ENCODE measurements at places on chromosomes 3 and 15. TPM values are rescaled to one million over a fixed set of nuclear protein-coding genes. Genes with fewer than 3 reads are reported as not detected.

Gene CCR9
- 0.30 TPM for total RNA-seq

- no peak overlapping the region for H3K27ac ChIP-seq
- H3K36me3 ChIP-seq, result no peaks in the 10 kb centered on the region
- no peaks in the 10 kb centered on the region for H3K4me1 ChIP-seq
- H3K4me3 ChIP-seq, result no peak overlapping the region
- no peak for DNase-seq
- H3K27me3 ChIP-seq, result no peaks in the 10 kb centered on the region
Measured at GRCh38 chr3:107684431-107684925, 161.7 kb downstream of the BBX start.

DNA sequence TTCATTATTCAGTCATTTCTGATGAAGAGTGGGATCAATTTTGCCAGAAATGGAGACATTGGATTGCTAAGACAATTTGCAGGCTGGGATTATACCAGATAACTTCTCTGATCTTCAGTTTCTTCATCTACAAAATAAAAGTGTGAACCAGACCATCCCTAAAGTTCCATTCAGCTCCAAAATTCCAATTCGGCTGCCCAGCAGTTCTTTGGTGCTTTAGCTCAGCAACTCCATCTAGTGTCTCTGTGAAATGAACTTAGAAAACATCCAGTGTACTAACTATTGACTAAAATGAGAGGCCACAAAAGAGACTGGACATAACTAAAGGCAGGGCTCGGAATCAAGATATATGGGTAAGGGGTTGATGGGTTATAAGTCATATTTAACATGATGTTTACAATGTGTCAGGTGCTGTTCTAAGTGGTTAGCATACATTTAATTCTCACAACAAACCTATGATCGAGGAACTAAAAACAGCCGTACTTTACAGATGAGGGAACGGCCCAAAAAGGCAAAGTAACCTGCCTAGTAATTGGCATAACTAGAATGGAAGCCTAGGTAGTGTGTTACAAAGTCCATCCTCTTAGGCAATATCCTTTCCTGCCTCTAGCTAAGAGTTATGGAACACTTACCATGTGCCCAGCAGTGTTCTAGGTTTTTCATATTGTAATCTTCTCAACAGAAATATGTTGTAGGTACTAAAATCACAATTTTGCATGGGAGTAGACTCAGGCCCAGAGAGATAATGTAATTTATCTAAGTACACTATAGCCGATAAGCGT is 17.0 kb downstream of the THAP10 start:
- H3K36me3 ChIP-seq, result no peaks in the 10 kb centered on the region
- no peaks in the 10 kb centered on the region for H3K27me3 ChIP-seq

DNA sequence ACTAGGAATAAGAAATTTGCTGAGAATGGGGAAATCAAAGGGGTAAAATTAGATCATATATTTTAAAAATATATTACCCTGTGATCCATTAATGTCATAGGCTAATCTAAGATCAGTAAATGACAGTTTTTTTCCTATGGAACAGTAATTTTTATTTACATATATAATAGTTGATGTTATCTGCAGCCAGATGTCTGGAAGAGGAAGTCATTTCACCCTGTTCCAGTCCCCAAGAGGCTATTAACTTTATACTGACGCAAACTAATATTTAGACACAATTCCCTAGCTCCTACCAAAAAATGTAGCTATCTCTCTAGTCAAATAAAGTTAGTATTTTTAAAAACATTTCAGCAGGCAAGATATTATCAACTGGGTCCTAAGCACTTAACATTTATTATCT is 558.0 kb downstream of the MECOM start:
- no peaks in the 10 kb centered on the region for H3K27me3 ChIP-seq
- no peak for DNase-seq
- H3K27ac ChIP-seq, result no peak overlapping the region
- H3K4me3 ChIP-seq, result no peak overlapping the region
- no peaks in the 10 kb centered on the region for H3K36me3 ChIP-seq

DNA sequence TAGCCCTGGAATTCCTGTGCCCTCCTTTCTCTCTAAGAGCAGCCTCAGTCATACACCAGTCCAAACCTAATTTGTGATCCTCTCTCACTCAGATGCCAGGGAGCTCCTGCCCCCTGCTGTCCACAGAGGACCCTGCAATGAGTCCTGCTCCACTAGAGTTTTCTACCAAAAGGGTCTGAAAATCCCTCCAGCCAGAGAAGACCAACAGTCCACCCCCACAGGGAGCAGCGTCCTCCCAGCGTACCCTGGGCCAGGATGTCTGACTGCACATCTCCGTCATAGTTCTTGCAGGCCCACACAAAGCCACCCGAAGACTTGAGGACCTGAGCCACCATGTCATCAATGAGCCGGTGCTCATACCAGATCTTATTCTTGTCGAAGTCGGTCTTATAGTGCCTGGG is 15.4 kb downstream of the IDH2 start:
- no peak overlapping the region for H3K27ac ChIP-seq
- H3K36me3 ChIP-seq, result peaks cover 85% of the 10 kb centered on the region
- no peak overlapping the region for H3K4me3 ChIP-seq

Measured in spinal cord (tissue), 10 donors.